Stimulated activated CD4-positive, alpha-beta T cell treated with anti-CD3 and anti-CD28 coated beads, TNF-alpha, amount 100 ng/mL, for 48 hours (primary cell): ENCODE measurements at places on chromosomes 12 and 14.

- DNase-seq: no peak
Measured at GRCh38 chr12:42652048-42652447, 62.5 kb upstream of the PRICKLE1 start.

- no peak for DNase-seq
Measured at GRCh38 chr12:89370421-89370831, 18.1 kb upstream of the DUSP6 start.

GRCh38 chr14:100121643-100122480, 37.6 kb downstream of the DEGS2 start:
- DNase-seq: no peak

GRCh38 chr14:50008974-50009373, 107.4 kb downstream of the VCPKMT start:
- DNase-seq: no peak

DNA sequence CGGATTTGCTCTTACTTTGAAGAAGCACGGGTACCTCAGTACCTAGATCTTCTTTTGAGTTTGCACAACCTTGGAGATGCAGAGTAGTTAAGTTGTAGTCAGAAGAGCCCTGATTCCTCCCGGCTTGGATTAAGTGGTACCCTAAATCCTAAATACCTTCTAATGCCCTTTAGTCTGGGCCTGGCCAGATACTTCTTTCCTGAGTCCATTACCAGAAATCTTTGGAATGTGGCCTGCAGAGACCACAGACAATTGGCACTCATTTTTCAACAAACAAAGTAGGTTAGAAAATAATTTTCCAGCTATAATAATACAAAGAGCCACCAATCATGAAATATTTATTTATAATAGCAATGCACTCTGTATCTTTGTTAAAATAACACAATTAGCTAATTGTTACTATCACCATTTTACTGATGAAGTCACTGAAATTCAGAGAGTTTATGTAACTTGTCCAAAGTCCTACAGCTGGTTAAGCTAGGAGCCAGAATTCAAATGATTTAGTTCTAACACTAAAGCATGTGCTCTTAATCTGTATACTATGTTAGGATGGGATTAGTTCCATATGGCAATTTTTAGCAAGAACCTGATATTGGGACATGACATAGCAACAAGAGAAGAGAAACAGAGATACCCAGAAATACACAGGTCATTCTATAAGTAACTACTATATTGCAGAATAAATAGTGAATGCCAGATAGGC, 132.1 kb upstream of the PDZRN4 start:
- no peak for DNase-seq
